ENCODE measurements at places on chromosomes 12 and 14.
A peak's percentile ranks its signal among the peaks of the same experiment; 100 is the strongest.

- no peak for DNase-seq
These were observed 16.3 kb downstream of the TBX3 start for GRCh38 chr12:114667669-114668150.

GRCh38 chr14:54567639-54568561, 972 bp downstream of the SAMD4A start:
- DNase-seq: peak; percentile 33

- DNase-seq: no peak
These were observed 15.4 kb downstream of the GALNT9 start for GRCh38 chr12:132314035-132314434.

- DNase-seq: no peak
These were observed 9.7 kb upstream of the PLBD1 start for GRCh38 chr12:14577344-14577743.

DNA sequence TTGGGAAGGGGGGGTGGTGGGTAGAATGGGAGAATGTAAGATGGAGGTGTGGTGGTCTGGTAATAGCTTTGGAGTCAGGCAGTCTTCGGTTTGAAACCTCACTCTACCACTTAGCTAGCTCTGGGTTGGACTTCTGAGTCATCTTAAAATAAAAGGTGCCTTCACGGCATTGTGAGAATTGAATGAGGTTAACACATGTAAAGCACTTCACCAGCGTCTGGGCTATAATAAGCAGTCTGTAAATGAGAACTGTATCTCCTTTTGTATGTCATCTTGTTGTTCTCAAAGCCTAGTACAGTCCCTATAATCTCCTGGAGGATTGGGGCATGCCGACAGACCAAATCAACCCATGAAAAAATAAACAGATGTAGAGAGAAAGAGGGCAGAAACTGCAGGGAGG, 11.2 kb downstream of the C2CD5 start:
- DNase-seq: no peak

- DNase-seq: no peak
These were observed 69.4 kb upstream of the RHOJ start for GRCh38 chr14:63134801-63135200.

GRCh38 chr14:100393362-100393761, 70.2 kb downstream of the SLC25A47 start:
- no peak for DNase-seq

DNA sequence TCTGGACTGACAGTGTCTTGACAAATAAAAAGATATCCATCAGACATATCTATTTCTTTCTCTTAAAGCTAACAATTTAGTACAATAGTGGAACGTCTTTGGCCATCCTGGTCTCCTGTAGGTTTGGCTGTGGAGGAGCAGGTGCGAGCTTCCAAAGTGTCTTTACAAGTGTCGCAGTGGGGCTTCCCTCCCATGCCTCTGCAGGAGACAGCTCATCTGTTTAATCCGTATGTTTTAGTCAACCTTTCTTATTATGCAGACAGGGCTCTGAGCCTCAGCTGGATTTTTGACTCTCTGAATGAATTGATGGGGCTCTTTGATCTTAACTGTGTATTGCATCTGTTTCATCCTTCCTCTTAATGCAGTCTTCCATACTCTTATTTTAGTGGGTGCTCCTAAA, 57.5 kb downstream of the RMST start:
- DNase-seq: no peak

GRCh38 chr12:52740584-52740983, 36.6 kb downstream of the KRT76 start:
- DNase-seq: peak; percentile 46

- DNase-seq: no peak
These were observed 497.6 kb downstream of the SLC16A7 start for GRCh38 chr12:60093428-60093827.
